Foreskin keratinocyte (primary cell): ENCODE measurements at places on chromosomes 7 and 10. TPM values are rescaled to one million over a fixed set of nuclear protein-coding genes. Genes with fewer than 3 reads are reported as not detected.

The GIMAP5 gene
- total RNA-seq, result not detected in 2 replicates

The DNAJB9 gene
- total RNA-seq, result 12.4 and 15.6 TPM in 2 replicates

The PLA2G12B gene
- not detected in 2 replicates for total RNA-seq

The LRRC4 gene
- total RNA-seq, result 0.07 and 0.35 TPM in 2 replicates

The TMEM243 gene
- 24.9 and 25.2 TPM in 2 replicates for total RNA-seq

The DMTF1 gene
- 33.4 and 37.4 TPM in 2 replicates for total RNA-seq

The TUBAL3 gene
- total RNA-seq, result 0.60 and 1.1 TPM in 2 replicates

The CNTNAP2 gene
- 0.11 and 0.17 TPM in 2 replicates for total RNA-seq

The PRLHR gene
- not detected in 2 replicates for total RNA-seq

The CACNB2 gene
- not detected in 2 replicates for total RNA-seq

The VWDE gene
- 1.0 and 2.9 TPM in 2 replicates for total RNA-seq

The CHST3 gene
- total RNA-seq, result 23.0 and 23.9 TPM in 2 replicates

The HOXA11 gene
- 0.07 and 0.31 TPM in 2 replicates for total RNA-seq

The HTRA1 gene
- 375 and 388 TPM in 2 replicates for total RNA-seq

The PAPOLB gene
- not detected in 2 replicates for total RNA-seq
